ENCODE measurements at places on chromosomes 3 and 15.
A peak's percentile ranks its signal among the peaks of the same experiment; 100 is the strongest.

- H3K27ac ChIP-seq: no peak overlapping the region
- no peaks in the 10 kb centered on the region for H3K36me3 ChIP-seq
- no peak for DNase-seq
- no peak overlapping the region for H3K4me3 ChIP-seq
Measured at GRCh38 chr15:91113030-91113429, 13.0 kb downstream of the SV2B start.

- H3K36me3 ChIP-seq: no peaks in the 10 kb centered on the region
- no peak overlapping the region for H3K27ac ChIP-seq
- H3K4me1 ChIP-seq: peaks cover 36% of the 10 kb centered on the region
- DNase-seq: no peak
- no peaks in the 10 kb centered on the region for H3K27me3 ChIP-seq
Measured at GRCh38 chr3:11616551-11616950, 27.2 kb downstream of the VGLL4 start.

- H3K4me3 ChIP-seq: no peak overlapping the region
- H3K36me3 ChIP-seq: no peaks in the 10 kb centered on the region
- H3K27ac ChIP-seq: no peak overlapping the region
- no peaks in the 10 kb centered on the region for H3K4me1 ChIP-seq
- no peak for DNase-seq
Measured at GRCh38 chr3:20327889-20328288, 141.9 kb upstream of the SGO1 start.

DNA sequence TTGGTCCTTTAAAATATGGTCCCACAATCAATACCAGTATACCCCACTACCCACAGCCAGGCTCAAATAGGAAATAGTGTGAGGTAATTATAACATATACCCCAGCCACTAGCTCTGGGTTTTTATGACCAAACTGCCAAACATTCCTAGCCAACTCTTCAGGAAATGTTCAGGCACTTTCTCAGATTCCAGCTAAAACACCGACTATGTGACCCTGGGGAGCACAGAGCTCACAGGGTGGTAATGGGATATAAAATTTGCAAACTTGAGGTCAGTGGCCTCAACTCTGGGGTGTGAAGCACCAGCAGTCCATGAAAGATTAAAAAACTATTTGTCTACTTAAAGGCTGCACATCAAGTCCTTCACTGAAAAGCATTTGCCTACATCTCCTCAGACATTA, 12.9 kb downstream of the FBN1 start:
- no peak overlapping the region for H3K4me3 ChIP-seq
- no peaks in the 10 kb centered on the region for H3K27me3 ChIP-seq
- H3K27ac ChIP-seq: no peak overlapping the region
- H3K36me3 ChIP-seq: no peaks in the 10 kb centered on the region

DNA sequence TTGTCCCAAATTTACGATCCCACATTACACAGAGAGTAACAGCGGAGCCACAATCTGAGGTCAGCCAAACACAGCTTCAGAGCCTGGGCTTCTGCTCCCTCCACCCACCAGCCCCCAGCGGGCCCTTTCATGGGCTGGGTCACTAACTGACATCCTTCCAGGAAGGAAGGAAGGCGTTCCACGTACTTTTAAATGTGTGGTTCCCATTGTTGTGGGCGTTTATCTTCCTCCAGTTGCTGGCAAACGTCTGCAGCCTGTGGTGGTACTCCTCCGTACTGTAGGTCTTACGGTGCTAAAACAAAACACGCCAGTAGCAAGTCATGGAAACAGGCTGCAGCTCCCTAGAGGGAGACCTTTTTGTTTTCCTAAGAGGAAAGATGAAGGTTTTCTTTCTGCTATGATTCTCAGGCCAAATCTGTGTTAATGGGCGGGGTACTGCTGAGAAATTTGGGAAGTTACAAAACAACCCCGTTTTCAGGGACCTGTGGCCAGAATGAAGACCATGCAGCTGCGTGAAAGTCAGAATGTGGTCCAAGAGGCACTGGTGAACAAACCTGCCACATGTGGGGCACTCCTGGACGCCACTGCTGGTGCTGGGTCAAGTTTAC, 7.6 kb downstream of the CTSH start:
- peaks cover 29% of the 10 kb centered on the region for H3K4me1 ChIP-seq
- H3K27ac ChIP-seq: peak overlapping the region; percentile 27
- H3K36me3 ChIP-seq: peaks cover 2% of the 10 kb centered on the region
- H3K4me3 ChIP-seq: peak overlapping the region; percentile 34
